ENCODE measurements at places on chromosomes 2 and 18.

GRCh38 chr2:214537929-214538328, 127.1 kb downstream of the VWC2L start:
- DNase-seq: no peak

DNA sequence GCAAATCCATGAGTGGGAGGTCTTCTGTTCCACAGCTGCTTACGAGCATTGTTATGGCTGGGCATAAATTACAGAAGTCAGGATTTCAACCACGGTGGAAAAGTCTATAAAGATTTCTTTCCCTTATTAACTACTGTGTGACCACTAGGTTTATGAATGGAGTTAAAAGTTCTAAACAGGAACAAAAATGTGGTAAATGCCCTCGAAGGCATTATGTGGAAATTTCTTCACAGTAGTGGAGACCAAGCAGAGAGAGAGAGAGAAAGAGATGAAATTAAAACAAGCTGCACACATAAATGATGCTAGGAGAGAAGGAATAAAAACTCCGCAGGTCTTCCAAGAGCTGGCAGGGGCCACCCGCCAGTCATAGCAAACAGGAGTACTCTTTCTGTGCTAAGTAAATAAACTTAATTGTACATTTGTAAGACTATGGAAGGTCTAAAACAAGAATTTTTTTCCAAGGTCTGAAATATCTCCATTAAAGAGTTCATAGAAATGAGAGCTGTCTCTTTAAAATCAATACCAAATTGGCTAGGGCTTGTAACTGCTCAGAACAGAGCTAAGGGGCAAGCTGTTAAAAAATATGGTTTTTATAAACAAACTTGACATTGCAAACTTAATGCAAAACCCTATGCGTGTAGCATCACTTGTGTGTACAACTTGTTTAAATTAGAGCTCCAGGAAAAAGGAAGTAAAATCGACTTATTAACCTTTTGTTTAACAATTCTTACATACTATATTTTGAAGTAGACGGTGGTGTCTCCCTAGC, 438.2 kb downstream of the MEIS1 start:
- DNase-seq: no peak

DNA sequence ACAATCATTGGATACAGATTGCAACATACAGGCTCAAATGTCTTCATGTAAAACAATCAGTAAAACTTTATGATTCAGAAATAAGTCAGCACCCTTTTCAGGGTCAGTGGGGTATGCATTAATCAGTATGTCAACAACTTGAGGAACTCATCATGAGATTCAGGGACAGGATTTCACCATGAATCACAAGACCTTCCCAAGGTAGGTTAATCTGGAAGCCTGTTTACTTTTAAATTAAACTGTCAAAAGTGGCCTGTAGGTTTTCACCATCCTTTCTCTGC, 104.8 kb downstream of the SP100 start:
- no peak for DNase-seq

DNA sequence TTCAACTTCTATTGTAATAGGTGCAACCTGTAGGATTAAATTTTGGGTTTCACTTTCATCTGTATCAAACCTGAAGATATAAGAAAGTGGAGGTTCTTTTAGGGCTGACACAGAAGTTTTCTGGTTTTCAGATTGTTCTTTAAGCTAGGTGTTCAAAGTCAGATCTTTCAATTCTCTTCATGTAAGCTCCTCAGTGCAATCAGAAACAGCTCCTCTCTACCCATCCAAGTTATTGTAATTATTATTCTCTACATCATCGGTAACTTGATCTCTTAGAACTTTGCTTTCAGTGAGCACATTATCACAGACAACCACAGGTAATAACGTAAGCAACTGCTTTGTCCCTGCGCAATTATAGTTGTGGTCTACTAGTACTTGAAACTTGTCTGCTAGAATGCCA, 179.4 kb downstream of the MYCN start:
- no peak for DNase-seq

DNA sequence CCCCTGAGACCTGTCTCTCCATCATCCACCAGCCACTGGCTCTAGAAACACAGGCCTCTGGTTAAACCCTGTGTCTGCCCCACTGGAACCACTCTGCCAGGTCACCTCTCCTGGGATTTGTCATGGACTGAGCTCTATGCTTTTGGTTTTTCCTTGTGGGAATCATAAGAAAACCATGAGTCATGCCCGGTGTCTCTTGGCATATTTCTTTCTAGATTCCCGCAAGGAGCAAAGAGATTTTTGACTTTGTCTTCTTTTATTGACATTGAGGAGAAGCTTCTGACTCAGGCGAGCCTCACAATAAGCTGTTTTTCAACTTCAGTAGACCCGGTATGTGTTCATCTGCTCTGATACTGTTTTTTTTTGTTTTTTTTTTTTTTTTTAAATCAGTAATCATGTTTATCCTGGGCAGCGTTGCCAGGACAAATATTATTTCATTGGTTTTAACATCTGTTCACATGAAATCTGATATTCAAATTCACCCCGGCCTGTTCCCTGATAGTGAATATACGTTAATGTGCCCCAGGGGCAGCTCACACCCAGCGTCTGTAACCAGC, 207.1 kb downstream of the ACKR3 start:
- DNase-seq: no peak

GRCh38 chr18:12943215-12943614, 4.6 kb upstream of the SEH1L start:
- DNase-seq: no peak

GRCh38 chr2:230657462-230657861, 55.2 kb upstream of the CAB39 start:
- no peak for DNase-seq

Data from pancreas (tissue), 10 donors.